ENCODE measurements at places on chromosomes 2 and 18.

GRCh38 chr18:4196351-4196750, 258.8 kb downstream of the DLGAP1 start:
- no peak for DNase-seq

DNA sequence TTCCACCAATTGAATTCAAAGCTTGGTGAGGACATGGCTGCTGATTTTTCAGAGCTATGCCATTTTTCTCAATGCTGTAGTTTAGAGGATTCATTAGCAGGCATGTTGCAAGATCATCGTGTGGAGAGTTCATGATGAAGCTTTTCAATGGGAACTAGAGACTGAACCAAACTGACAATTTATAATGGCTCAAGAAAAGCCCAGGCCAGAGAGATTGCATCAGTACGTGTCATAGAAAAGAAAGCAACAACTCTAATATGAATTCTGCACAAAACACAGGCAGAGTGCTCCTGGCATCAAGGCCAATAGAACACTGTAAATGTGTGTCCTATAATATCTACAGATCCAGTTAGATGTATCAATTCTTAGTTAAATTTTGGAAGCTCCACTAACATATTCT, 477.6 kb downstream of the LRP1B start:
- DNase-seq = no peak

- no peak for DNase-seq
Measured at GRCh38 chr18:35917043-35917442, 55.4 kb upstream of the RMP24 start.

DNA sequence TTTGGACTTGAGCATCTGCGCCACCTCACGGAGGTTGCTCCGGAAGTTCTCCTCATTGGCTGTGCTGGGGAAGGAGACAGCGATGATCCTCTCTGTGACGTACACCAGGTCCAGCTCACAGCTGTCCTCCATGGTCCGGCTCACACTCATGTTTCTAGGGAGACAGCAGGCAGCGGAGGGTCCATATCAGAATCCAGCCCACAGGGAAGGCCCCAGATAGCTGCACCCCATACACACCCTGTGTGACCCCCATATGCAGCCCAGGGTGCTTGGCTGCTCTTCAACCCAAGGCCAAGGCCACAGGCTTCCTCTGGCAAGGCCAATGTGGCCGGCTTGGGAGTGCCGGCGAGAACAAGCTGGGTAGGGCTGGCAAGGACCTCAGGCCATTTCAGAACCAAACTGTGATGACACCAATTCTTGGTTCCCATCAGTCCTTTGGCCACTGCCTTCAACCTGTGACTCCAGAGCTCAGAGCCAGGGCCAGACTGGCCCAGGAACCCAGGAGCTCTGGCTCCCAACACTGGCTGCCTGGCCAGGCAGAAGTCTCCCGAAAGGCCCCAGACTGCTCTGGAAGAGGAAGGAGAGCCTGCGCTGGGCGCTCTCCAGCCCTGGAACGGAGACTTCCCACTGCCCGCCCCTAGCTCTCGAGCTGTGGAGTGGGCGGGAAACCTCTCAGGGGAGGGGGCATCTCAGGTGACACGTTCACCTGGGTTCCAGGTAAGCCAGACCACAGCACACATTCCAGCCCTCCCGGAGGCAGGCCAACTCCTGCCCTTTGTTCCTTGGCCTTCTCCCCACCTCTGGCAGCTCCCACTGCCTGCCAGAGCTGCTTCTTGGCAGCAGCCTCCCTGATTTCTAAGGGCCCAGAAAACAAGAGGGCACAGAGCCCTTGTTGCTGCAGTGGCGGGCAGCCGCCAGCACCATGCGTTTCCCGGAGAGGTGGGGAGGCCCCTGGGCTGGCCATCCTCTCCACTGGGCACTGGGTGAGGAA, 104.7 kb downstream of the TNS1 start:
- DNase-seq = no peak

DNA sequence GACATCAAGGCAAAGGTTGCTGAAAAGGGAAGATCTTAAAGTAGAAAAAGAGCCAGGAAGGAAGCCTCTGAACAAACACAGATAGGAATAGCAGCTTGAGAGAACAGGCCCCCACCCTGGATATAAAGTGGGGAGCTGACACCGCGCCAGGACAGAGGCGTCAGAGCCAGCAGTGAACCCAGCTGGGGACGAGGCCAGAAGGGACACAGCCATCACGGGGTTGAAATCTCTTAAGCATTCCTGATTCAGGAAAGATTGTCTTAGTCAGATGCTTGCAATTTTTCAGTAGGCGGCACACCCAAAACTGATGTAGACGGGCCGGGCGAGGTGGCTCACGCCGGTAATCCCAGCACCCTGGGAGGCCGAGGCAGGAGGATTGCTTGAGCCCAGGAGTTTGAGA, 93.8 kb upstream of the PHLPP1 start:
- DNase-seq = no peak

DNA sequence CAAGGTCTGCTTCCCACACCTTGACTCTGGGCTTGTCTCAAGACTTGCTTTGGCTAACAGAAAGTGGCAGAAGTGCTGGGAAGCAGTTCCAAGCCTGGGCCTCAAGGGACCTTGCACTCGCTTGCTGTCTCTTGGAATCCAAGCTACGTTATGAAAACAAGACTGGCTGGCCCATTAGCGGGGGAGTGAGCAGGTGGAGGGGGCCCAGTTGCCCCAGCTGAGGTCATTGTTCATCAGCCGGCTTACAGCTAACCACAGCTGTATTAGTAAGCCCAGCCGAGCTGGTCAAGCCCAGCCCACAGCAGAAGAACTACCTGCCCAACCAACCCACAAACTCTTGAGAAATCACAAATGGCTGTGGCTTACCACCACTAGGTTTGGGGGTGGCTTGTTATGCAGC, 63.1 kb downstream of the MARCO start:
- DNase-seq = no peak

DNA sequence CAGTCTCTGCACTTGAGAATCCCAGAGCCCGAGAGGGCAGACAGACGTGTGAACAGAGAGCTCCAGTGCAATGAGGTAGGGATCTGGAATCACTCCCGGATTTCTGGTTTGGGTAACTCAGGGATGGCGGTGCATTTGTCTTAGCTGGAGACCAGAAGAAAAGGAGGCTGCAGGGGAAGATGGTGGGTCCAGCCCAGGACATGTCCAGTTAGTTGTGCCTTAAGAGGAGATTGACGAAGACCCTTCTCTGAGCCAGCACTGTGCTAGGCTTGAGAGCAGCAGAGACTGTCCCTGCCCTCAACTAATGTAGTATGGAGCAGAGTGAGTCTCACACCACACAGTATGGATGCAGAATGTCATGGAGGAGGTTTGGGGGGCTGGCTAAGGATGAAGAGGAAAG, 150.6 kb upstream of the COPS8 start:
- no peak for DNase-seq

GRCh38 chr2:216485745-216486144, 12.9 kb upstream of the RPL37A start:
- no peak for DNase-seq

- DNase-seq = no peak
Measured at GRCh38 chr2:38556006-38556801, 46.5 kb downstream of the HNRNPLL start.
